Suppressor macrophage treated with lipopolysaccharide for 1 hour (primary cell): ENCODE measurements at places on chromosomes 1 and 21.

- DNase-seq, result no peak
Observed at GRCh38 chr1:236994450-236994849, 9.8 kb downstream of the MT1HL1 start.

- DNase-seq, result no peak
Observed at GRCh38 chr1:155691992-155692528, 3.2 kb downstream of the DAP3 start.

DNA sequence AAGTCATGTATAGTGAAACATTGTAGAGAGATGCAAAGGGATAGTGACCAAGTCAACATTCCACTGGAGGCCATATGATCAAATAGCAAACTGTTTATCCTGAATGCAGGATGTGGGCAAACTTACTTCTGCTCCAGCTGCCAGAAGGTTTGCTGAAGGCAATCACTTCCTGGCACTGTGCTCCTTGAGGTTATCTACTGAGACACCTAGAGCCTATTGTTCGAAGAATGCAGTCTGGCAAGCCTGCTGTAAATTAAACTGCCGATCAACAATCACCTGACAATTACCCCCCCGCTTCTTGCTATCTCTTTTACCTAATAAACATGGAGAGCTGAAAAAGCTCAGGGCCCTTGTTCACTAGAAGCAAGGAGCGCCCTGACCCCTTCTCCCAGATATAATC, 139.4 kb upstream of the B3GALT2 start:
- no peak for DNase-seq

GRCh38 chr1:115839029-115839678, 1.8 kb downstream of the NHLH2 start:
- DNase-seq, result peak; percentile 59

DNA sequence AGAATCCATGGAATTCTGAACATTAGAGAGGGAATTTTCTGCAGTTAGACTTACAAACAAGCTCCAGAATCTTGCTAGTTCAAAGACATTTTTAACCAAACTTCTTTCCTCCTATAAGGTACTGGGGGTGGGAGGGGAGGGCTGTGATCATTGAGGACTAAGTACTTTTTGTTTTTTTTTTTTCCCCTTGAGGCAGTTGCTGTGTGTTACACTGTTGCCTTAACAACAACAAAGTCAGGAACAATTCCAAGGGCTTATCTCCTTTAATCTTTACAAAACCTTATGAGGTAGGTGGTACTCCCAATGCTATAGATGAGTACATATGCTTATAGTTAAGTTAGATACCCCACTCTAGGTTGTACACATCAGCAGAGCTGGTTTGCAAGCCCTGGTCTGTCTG, 62.9 kb downstream of the PPP1R12B start:
- no peak for DNase-seq

- DNase-seq, result no peak
Observed at GRCh38 chr1:21956720-21957552, 19.8 kb upstream of the HSPG2 start.

GRCh38 chr1:24503870-24504523, 1.4 kb downstream of the RCAN3 start:
- no peak for DNase-seq
